Non-pigmented ciliary epithelial cell (primary cell): ENCODE measurements at places on chromosomes 12 and 14.
A peak's percentile ranks its signal among the peaks of the same experiment; 100 is the strongest.

DNA sequence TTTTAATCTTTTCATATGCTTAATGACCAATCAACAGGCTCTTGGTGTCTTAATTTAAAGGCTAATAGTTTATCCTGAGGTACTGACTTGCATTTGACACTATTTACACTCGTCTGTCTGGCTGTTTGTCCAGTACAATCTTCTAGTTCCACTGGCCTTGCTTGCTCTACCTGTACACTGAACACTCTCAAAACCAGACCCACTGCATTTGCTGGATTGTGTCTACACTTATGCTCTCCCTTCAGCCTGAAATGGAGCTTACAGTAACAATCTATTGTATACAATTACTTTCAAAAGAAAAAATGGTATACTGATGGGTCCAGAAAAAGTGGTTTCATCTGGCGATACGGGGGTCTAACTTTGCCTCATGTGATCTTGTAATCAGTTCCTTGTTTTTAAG lies 2.3 kb upstream of the ACSS3 start:
- DNase-seq = no peak

DNA sequence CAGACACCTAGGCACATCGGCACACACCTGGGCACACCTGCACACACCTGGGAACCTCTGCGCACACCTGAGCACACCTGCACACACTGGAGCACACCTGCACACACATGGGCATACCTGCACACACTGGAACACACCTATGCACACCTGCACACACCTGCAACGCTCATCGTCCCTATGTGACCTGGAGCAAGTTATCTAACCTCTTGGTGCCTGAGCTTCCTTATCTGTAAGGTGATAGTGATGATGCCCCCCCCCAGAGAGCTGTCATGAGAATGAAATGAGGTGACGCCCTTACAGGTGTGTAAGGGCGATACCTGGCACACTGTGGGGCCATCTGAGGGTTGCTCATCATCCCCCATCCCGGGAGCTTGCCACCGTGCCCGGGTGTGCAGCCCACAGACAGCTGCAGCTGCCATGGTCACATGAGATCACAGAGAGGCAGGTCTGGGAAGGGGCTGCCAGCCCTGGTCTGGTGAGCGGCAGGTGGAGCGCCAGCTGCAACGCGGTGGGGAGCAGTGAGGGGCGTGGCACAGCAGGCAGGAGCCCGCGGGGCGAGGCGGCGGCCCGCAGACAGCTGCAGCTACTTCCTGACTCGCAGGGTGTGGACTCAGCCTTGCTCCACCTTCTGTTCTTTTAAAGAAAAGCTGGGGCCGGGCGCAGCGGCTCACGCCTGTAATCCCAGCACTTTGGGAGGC lies 59.9 kb upstream of the FBRSL1 start:
- no peak for DNase-seq

GRCh38 chr12:103727638-103728037 lies 113.4 kb downstream of the NT5DC3 start:
- no peak for DNase-seq

GRCh38 chr14:60775296-60775695 lies 40.7 kb downstream of the MNAT1 start:
- peak; percentile 46 for DNase-seq
